Fibroblast of lung (primary cell): ENCODE measurements at places on chromosomes 2 and 18.
A peak's percentile ranks its signal among the peaks of the same experiment; 100 is the strongest.

- peak; percentile 86 for DNase-seq
Measured at GRCh38 chr2:98028101-98028561, 32.4 kb upstream of the TMEM131 start.

- no peak for DNase-seq
Measured at GRCh38 chr2:211175956-211176355, 619.6 kb downstream of the CPS1 start.

GRCh38 chr18:70046207-70046606 lies 98.5 kb upstream of the CD226 start:
- peak; percentile 42 for DNase-seq

- no peak for DNase-seq
Measured at GRCh38 chr18:61922435-61922834, 29.6 kb upstream of the RNF152 start.

- DNase-seq = peak; percentile 34
Measured at GRCh38 chr2:230586328-230586982, 126.2 kb upstream of the CAB39 start.

GRCh38 chr18:36693931-36694620 lies 134.7 kb downstream of the TPGS2 start:
- no peak for DNase-seq

- DNase-seq = no peak
Measured at GRCh38 chr2:11985817-11986566, 239.6 kb downstream of the LPIN1 start.

DNA sequence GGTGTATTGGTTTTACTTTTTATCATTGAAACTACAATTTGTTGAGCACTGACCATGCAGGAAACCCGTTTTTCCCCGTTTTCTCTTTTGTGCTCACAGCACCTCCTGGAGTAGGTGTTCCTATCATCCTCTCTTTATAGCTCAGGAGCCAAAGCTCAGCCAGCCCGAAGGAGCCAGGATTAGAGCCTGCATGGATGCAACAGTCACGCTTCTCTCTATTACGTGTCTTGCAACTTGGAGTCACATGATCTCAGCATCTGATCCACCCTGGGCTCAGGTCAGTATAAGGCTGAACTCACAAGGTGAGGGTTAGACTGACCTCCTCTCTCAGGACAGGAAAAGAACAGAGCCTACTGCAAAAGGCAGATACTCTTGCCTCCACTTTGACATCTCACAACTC lies 150.5 kb downstream of the MBP start:
- no peak for DNase-seq

DNA sequence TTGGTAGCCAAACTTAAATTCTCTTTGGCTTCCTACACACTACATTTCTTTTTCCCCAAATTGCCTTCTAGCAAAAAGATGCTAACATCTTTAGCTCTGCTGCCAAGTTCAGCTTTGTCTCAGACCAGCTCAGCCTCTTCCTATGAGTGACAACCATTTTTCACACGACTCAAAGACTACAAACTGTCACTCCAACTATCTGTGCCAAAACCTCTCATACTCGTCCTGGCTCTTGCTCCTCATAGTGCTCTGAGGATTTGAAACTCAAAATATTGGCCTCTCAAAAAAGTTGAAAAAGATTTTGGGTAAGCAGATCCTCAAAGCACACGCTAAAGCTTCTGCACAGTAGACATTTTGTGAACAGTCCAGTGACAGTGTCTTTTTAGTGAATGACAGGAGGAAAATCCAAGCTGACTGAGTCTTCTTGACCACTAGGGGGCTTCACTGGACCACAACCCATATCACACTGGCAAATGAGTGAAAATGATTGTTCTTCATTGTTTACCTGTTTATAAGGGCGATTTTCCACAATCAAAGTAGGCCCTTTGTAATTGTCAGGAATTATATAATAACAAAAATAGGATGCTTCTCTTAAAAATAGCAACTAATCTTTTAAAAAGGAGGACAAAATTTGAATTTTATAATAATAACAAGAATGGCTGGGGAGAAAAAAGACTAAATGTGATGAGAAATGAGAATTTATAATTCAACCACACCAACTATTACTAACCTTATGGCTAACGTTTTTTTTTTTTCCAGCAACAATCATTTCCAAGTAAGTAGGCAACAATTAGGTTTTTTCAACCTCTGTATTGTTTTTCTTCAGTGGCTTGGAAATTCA lies 85.5 kb upstream of the PGAP1 start:
- DNase-seq = peak; percentile 67

- no peak for DNase-seq
Measured at GRCh38 chr2:24272161-24272802, 88.1 kb downstream of the ITSN2 start.

GRCh38 chr18:50427896-50428295 lies 53.0 kb downstream of the SKA1 start:
- no peak for DNase-seq

- no peak for DNase-seq
Measured at GRCh38 chr2:501130-501529, 176.1 kb downstream of the TMEM18 start.

GRCh38 chr2:225779829-225780228 lies 380.3 kb downstream of the NYAP2 start:
- DNase-seq = no peak

DNA sequence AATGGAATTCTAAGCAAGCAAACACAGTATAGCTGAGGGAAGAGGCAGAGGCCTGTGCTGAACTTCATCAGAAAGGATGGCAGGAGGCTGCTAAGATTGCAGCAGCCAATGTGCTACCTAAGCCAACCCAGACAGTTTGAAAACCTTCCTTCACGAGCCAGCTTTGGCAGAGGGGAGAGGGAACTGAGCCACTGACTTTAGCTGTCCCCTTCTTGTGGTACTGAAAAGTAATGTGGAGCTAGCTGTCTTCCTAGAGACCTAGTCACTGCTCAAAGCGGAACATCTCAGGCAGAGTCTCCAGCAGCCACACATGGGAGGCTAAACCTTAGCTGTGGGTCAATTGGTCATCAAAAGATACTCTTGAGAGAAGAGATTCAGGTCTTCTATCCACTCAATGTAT lies 419.0 kb downstream of the FBXO15 start:
- DNase-seq = no peak

DNA sequence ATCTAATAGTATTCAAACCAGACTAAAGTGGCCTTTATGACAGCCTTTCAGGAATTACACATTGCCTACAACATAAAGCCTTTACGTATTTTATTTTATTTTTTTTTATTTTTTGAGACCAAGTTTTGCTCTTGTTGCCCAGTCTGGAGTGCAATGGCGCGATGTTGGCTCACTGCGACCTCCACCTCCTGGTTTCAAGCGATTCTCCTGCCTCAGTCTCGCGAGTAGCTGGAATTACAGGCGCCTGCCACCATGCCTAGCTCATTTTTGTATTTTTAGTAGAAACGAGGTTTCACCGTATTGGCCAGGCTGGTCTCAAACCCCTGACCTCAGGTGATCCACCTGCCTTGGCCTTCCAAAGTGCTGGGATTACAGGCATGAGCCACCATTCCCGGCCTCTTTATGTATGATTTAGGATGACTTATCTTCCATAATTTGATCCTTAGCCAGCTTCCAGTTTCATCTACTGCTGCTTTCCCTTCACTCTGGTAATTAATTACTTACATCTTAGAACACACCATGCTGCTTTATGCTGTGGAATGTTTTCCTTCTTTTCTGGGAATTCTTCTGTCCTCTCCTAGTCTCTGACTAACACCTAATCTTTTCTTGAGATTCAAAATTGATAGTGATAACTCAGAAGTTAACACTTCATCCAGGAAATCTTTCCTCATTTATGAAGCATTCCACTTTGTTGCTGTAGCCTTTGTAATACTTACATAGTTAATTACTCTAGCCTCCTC lies 2.6 kb downstream of the USP14 start:
- DNase-seq = peak; percentile 69

- peak; percentile 86 for DNase-seq
Measured at GRCh38 chr2:37894047-37894446, 31.0 kb upstream of the RMDN2 start.

- peak; percentile 71 for DNase-seq
Measured at GRCh38 chr2:99821572-99821971, 320.8 kb downstream of the AFF3 start.

DNA sequence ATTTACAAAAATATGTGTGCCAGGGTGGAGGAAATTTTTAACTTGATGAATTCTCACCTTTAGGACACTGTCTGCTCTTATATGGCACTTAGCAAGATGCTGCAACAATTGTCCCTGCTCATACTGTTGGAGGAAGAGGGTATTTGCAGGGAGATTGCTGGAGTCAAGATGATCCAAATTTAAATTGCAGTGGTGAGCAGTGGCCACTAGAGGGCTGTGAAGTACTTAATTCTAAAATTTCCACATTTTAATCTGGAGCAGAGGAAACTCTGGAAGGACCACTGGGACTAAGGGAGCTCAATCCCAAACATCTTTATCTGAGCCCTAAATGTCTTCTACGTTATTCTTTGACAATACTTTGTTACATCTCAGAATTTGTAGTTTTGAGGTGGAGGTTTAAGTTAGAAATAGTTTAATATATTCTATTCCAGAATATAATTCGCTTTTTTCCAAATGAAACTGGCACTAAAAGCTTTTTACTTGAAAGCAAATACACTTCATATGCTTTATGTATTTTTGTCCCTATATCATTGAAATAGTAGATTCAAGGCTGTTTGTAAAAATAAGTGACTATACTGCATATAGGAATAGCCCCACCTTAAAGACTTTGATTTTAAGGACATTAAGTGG lies 33.0 kb upstream of the PTH2R start:
- DNase-seq = peak; percentile 68

GRCh38 chr2:97267411-97268074 lies 154.6 kb downstream of the ANKRD36 start:
- DNase-seq = no peak

DNA sequence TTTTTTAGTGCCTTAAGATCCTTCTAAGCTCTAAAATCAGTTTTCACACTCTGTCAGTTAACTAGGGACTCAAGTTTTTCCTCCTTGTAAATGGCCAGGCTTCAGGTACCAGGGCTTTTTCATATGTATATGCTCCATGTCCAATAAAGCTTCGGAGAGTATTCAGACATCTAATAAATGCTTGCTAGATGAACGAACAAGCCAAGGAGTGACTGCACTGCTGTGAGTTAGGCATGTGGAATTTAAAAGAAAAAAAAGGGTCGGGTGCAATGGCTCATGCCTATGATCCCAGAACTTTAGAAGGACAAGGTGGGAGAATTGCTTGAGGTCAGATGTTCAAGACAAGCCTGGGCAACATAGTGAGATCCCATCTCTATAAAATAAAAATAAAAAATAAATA lies 81.9 kb downstream of the CDH2 start:
- peak; percentile 86 for DNase-seq

GRCh38 chr2:170207901-170208300 lies 30.0 kb downstream of the MYO3B start:
- no peak for DNase-seq

DNA sequence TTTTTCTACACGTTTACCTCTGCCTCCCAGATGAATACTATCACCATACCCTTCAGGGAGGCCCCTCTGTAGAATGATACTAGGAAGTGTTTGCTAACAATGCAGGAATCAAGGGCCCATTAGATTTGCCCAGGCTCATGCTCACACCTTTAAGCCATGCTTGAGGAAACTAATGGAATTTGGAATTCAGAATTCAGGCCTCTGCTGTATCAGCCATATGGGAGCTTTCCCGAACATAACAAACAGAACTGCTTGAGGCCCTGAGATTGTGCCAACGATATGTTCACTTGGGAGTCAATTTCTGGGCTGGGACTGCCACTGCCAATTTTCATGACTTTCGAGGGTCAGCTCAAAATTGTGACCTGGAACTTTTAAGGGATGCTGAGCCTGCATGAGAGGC lies 282.5 kb downstream of the CLIP4 start:
- no peak for DNase-seq

- DNase-seq = peak; percentile 65
Measured at GRCh38 chr2:188647430-188648070, 326.6 kb upstream of the COL3A1 start.

GRCh38 chr2:20167356-20167755 lies 57.6 kb downstream of the SDC1 start:
- peak; percentile 44 for DNase-seq

- DNase-seq = peak; percentile 68
Measured at GRCh38 chr2:42513252-42513918, 19.6 kb upstream of the KCNG3 start.

- no peak for DNase-seq
Measured at GRCh38 chr2:63446658-63447057, 141.6 kb downstream of the WDPCP start.

DNA sequence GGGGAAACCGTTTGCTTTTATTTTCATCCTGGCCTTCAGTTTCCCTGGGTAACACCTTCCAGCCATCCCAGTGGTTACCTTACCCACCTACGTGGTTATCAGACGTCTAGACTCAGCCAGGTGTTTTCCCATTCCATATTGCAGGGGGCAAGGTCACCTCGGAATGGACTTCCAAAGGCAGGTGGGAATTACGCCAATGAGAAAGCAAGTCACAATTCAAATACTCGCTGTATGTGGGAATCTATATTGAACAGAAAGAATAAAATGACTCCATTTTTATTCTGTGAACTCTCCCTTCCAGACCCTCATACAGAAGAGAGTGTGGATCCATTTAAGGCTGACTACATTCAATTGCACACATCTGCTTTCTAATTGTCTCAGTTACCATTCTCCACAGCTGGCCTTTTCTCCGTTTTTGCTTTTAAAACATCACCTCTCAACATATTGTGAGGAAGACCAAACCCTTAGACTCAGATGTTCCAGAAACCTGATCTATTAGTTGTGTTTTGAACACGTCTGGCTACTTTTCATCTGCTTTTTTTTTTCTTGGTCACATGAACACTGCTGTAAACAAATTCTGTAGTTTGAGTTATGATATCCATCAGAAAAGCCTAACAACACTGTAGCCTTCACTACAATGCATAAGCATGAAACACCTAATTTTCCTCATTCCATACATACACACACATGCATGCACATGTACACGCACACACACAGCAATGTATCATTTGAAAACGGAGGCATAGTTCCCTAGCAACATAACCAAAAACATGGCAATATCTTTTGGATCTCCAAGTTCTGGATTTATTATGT lies 59.8 kb downstream of the BCL2 start:
- DNase-seq = no peak

- DNase-seq = no peak
Measured at GRCh38 chr18:79991494-79991893, 3.1 kb upstream of the TXNL4A start.

GRCh38 chr2:191574232-191574631 lies 103.7 kb upstream of the NABP1 start:
- DNase-seq = peak; percentile 47

- peak; percentile 65 for DNase-seq
Measured at GRCh38 chr2:199806179-199806578, 44.8 kb downstream of the FTCDNL1 start.

GRCh38 chr2:53535234-53535840 lies 232.3 kb upstream of the CHAC2 start:
- no peak for DNase-seq

- no peak for DNase-seq
Measured at GRCh38 chr2:72695676-72696075, 130.2 kb downstream of the EXOC6B start.

GRCh38 chr2:189217541-189217940 lies 38.0 kb upstream of the COL5A2 start:
- DNase-seq = peak; percentile 72
